ENCODE measurements at places on chromosomes 2 and 18. TPM values are rescaled to one million over a fixed set of nuclear protein-coding genes. Genes with fewer than 3 reads are reported as not detected.

IL1RN gene
- not detected for total RNA-seq

MITD1 gene
- total RNA-seq = 19.0 TPM

SERPINB11 gene
- total RNA-seq = not detected

SERPINB13 gene
- total RNA-seq = not detected

POTEC gene
- not detected for total RNA-seq

SLC11A1 gene
- total RNA-seq = under 0.01 TPM

CIB4 gene
- total RNA-seq = not detected

HRH4 gene
- under 0.01 TPM for total RNA-seq

KCNIP3 gene
- total RNA-seq = 0.57 TPM

MAL gene
- not detected for total RNA-seq

SOWAHC gene
- total RNA-seq = 5.0 TPM

SLC8A1 gene
- 10.1 TPM for total RNA-seq

Data from placental pericyte (primary cell).